ENCODE measurements at places on chromosomes 16 and 17. TPM values are rescaled to one million over a fixed set of nuclear protein-coding genes. Genes with fewer than 3 reads are reported as not detected.

- DNase-seq: no peak
Measured at GRCh38 chr16:88809676-88810165, 2.0 kb downstream of the APRT start.

GRCh38 chr16:67959536-67960329, 8.7 kb downstream of the SLC12A4 start:
- DNase-seq: peak; percentile 91

DNA sequence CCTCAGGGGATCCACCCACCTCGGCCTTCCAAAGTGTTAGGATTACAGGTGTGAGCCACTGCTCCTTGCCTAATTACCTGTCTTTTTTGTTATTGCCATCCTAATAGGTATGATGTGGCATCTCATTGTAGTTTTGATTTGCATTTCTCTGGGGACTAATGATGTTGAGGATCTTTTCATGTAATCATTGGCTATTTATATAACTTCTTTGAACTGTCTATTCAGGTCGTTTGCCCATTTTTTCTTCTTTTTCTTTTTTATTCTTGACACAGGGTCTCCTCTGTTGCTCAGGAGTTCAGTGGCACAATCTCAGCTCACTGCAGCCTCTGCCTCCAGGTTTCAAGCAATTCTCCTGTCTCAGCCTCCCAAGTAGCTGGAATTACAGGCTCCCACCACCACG, 1.3 kb upstream of the TGFB1I1 start:
- DNase-seq: no peak

DNA sequence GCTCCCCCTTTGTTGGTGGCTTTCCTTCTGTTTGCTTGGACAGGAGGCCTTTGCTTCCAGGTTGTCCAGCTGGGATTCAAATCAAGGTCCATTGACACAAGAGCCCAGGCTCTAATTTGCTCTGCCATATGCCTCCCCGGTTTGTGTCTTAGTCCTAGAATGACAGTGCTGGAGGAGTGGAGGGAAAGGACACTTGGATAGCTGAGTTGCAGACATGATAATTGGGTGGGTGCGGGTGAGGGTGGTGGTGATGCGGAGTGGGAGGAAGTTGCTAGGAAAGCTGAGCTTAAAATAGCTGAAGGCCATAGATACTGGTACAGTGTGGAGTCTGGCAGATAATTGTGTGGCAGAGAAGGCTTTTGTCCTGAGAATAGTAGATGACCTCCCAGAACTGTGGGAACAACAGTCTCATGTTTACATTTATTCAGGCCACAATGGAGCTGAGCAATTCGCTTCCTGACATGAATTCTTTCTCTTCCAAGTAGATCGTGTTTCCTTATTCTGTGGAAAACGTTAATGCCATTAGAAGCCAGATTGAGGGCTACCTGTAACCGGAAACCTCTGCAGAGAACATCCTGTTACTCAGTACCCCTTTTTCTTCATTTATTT, 23.8 kb downstream of the SEC14L1 start:
- no peak for DNase-seq

DNA sequence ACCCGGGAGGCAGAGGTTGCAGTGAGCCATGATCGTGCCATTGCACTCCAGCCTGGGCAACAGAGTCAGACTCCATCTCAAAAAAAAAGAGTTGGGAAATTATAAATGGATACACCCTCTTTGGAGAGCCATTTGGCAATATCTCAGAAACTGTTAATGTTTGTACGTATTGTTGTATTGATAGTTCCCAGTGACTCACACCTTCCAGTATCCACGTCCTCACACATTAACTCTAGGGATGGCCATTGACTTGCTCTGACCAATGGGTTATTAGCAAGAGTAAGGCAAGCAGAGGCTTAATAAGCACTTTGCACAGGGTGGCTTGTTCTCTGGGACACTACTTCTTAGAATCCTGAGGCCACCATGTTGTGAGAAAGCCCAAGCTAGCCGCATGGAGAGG, 107.6 kb upstream of the LHX1 start:
- no peak for DNase-seq

The SLC12A3 gene
- not detected for total RNA-seq

GRCh38 chr16:89175280-89176146, 4.0 kb downstream of the CDH15 start:
- DNase-seq: no peak

The MILR1 gene
- total RNA-seq: 1.0 TPM

The IL34 gene
- total RNA-seq: 2.3 TPM

GRCh38 chr16:84535851-84536250, 31.4 kb upstream of the MEAK7 start:
- DNase-seq: no peak

The PPP1R27 gene
- total RNA-seq: not detected

GRCh38 chr17:83177611-83178532, 98.5 kb downstream of the METRNL start:
- no peak for DNase-seq

DNA sequence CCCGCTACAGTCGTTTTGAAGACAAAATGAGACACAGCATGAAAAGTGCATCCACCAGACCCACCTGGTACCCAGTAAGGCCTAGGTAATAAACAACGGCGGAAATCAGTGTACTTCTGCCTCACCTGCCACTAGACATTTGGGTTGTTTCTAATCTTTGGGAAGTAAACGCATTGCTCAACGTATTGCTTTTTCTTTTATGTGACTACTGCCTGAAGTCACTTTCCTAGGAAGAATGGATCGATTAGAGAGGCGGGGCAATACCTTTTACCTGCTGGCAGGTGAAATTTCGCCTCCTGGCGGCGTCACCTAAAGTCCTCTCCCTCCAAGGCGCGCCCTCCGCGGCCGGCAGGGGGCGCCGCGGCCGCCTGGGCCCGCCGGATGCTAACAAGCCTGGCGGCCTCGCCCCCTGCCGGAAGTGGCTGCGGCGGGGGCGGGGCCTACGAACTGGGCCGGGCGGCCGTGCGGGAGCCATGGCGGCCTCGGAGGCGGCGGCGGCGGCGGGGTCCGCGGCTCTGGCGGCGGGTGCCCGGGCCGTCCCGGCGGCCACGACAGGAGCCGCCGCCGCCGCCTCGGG, at the start of gene ATMIN:
TSS of gene ATMIN (plus strand) at position 445 of the 577 bp plus-strand sequence. CDS start at position 474, 29 bp downstream.
- DNase-seq: peak; percentile 76

DNA sequence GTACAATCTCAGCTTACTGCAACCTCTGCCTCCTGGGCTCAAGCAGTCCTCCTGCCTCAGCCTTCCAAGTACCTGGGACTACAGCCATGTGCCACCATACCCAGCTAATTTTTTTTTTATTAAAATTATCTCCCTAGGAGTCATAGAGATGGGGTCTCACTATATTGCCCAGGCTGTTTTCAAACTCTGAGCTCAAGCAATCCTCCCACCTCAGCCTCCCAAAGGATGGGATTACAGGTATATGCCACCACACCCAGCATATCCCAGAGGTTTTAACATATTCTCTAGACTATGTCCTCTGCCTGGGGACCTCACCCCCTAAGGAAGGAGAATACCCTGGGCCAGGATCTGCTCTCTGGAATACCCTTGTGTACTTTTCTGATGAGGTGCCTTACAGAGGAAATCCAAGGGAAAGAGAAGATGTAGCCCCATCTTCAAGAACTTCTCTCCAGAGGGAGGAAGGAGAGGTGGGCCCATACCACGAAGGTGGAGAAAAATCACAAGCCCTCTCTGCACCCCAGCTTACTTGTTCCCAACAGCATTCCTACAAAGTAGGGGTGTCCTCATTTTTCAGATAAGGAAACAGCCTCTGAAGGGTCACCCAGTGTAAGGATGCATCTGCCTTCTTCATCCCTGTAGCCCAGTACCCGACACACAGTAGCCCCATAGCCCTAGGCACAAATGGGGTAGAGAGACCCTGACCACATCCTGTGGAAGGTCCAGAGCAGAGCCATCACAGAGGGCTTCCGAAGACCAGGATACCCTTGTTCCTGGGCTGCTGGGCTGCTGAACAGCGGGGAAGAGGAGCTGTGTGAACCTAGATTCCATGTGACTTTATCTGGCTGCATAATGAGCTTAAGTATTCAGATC, 151.6 kb downstream of the SOCS1 start:
- DNase-seq: no peak

GRCh38 chr17:76493505-76494167, 7.6 kb downstream of the RHBDF2 start:
- DNase-seq: no peak

GRCh38 chr16:59238246-59238645, 504.1 kb upstream of the GOT2 start:
- DNase-seq: no peak

- DNase-seq: no peak
Measured at GRCh38 chr16:63461248-63461841, 1425.1 kb upstream of the CDH8 start.

GRCh38 chr17:49013311-49014213, 16.4 kb downstream of the IGF2BP1 start:
- DNase-seq: no peak

- no peak for DNase-seq
Measured at GRCh38 chr17:33858121-33858520, 397.0 kb upstream of the CCL2 start.

The KRTAP9-8 gene
- not detected for total RNA-seq

DNA sequence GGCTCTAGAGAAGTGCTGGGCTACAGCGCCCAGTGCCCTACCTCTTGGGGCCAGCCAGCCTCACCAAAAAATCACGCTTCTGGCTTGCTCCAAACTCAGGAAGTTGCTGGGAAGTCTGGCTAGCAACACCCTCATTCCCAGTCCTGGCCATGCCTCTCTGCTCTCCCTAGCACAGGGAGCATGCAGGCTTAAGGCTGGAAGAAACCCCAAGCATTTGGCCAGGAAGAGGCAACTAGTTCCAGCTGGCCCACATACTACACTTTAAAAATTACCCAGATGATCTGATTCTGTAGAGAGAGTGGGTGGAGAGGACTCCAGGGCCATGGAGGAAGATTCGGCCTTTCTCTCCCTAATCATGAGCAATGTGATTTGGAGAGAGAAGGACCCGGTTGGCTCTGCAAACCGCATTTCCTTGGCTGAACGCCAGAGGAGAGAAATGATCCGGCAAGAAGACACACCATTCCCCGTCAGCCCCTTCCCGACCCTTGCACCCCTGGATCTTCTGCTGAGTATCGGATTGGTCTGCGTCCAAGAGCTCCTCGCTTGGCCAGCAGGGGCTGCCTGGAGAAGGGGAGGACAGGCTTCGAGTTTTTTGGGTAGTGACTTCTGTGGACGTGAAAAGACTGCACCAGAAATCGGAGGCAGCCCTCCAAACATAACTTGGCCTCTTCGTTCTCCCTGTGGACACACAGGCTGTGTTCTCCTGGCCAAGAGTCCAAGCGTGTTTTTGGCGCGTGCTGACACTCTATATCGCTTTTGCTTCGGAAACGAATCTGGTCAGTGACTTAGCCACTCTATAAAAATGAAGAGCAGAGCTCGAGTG, 406.3 kb downstream of the WWOX start:
- DNase-seq: peak; percentile 77

- DNase-seq: no peak
Measured at GRCh38 chr16:70476272-70477020, 22.1 kb downstream of the FCSK start.

The BICDL2 gene
- not detected for total RNA-seq

The KRTAP4-9 gene
- total RNA-seq: not detected

- peak; percentile 16 for DNase-seq
Measured at GRCh38 chr16:88430185-88430523, 22.9 kb upstream of the ZFPM1 start.

The CCL3 gene
- total RNA-seq: 0.24 TPM

GRCh38 chr16:74867281-74867849, 92.7 kb upstream of the FA2H start:
- no peak for DNase-seq

GRCh38 chr16:84007965-84008364, 34.6 kb downstream of the SLC38A8 start:
- DNase-seq: no peak
